K562 (cell line): ENCODE measurements at places on chromosomes 12 and 14.

GRCh38 chr14:97695456-97695981 lies 898.3 kb downstream of the VRK1 start:
- DNase-seq = no peak

DNA sequence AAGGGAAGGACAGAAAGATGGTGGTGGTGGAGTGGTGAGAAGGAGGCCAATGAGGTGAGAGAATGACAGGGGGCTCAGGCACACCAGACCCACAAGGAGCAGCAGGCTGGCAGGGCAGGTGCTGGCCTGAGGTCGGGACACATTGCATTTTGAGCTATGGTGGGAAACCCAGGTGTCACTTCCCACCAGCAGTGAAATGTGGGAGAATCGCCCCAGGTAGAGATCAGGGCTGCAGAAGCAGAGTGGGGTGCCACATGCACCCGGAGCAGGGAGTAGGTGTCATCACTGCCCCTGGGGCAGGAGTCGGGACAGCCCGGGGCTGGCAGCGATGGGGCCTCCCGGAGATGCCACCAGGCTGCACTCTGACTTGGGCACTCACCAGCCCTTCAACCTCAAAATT lies 315.8 kb downstream of the BCL11B start:
- no peak for DNase-seq

GRCh38 chr12:107320929-107321631 lies 227.7 kb upstream of the CRY1 start:
- no peak for DNase-seq

- peak; percentile 75 for DNase-seq
These were observed 512 bp downstream of the POU6F1 start for GRCh38 chr12:51217133-51217967.

DNA sequence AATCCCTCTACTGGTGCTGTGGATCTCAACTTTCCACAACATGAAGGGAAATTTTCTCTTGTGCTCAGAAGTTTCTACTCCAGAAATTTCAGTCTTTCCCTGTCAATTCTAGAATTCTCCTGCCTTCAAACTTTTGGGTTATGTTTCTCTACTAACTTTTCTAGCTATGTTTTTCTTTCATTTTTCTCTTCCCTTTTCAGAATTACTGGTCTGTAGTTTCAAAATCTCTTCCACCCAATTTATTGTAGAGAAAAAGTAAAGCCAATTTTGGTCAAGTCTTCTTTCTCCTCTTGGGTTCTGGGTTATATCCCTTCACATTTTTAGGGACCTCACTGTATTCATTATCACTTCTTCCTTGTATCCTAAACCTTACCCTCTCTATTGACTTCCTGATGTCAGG lies 18.9 kb downstream of the CNTN1 start:
- no peak for DNase-seq

DNA sequence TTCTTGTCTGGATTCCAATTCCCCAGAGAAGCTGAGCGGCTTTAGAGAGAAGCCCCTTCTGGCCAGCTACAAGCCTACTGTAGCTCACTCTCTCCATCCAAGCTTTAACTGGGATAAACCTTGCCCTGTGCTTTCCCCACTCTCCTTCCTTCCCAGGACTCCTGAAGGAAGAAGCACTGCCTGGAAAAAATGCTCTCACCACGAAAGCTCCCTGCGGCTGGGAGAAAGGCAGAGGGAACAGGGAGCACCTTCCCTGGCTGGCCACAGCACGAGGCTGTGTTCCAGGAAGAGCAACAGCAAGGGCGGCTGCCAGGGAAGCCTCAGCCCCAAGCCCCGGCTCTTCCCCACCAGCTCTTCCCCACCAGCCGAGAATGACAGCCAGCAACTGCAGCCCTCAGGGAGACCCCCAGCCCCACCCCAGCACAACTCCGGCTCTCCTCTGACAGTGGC lies 40.8 kb upstream of the PNMA1 start:
- DNase-seq = no peak

DNA sequence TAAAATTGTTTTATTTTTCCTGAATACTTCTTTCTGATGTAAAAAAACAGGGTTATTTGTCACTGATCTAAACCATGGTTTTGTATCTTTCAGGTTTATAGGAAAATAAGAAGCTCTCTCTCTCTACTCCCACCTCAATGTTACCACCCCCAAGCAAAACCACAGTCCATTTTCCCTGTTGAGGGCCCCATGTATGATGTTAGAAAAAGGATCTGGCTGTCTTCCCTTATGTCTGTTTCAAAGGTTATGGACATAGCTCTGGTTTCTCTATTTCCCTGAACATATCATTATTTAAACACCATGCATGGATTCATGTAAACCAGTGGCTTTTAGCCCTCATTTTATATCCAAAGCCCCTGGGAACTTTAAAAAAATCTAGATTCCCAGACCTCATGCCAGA lies 649.0 kb upstream of the TBX3 start:
- DNase-seq = no peak

- peak; percentile 1 for DNase-seq
These were observed 1073.6 kb downstream of the BCL11B start for GRCh38 chr14:98198385-98198784.

DNA sequence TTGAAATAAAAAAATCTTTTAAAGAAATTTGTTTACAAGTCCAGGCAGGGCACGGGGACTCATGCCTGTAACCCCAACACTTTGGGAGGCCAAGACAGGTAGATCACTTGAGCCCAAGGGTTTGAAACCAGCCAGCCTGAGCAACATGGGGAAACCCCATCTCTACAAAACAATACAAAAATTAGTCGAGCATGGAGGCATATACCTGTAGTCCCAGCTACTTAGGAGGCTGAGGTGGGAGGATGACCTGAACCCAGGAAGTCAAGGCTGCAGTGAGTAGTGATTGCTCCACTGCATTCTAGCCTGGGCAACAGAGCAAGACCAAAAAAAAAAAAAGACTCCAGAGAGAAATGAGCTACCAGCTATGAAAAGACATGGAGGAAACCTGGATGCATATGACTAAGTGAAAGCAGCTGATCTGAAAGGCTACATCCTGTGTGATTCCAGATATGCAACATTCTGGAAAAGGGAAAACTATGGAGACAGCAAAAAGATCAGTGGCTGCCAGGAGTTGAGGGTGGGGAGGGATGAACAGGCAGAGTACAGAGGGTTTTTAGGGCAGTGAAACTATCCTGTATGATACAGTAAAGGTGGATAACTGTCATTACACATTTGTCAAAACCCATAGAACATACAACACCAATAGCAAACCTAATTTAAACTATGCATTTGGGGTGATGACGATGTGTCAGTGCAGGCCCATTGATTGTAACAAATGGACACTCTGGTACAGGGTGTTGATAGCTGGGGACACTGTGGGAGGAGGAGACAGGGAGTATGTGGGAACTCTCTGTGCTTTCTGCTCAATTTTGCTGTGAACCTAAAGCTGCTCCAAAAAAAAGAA lies 59.9 kb downstream of the PRKAB1 start:
- no peak for DNase-seq

GRCh38 chr12:25997201-25997963 lies 38.9 kb downstream of the RASSF8 start:
- no peak for DNase-seq

DNA sequence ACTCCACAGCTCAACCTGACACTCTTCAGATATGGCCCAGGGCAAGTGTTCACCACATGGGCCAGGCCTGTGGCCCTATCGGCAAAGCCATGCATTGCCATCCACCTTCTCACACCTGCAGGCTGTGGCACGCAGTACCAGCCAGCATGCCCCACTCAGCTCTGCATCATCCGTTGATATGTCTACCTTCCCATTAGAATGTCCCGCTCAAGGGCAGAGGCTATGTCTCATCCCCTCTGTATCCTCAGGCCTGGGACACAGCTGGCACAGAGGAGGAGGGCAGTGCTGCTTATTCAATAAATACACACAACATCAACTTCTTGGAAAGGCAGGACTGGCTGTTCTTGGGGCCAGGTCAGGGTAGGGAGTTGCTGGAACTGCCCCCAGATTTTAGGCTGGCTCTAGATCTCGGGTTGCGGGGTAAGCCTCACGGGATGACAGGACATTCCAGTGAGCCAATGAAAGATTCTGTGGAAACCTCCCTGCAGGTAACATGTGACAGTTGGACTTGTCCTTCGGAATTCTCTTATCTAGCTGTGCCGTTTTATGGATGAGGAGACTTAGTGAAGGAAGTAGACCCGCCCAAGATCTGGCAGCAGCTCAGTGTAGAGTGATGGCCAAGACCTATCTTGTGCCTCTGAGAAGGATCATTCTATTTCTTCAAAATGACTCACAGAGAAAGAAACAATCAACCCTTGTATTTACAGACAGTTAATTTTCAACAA lies 25.6 kb downstream of the SYNE3 start:
- no peak for DNase-seq

DNA sequence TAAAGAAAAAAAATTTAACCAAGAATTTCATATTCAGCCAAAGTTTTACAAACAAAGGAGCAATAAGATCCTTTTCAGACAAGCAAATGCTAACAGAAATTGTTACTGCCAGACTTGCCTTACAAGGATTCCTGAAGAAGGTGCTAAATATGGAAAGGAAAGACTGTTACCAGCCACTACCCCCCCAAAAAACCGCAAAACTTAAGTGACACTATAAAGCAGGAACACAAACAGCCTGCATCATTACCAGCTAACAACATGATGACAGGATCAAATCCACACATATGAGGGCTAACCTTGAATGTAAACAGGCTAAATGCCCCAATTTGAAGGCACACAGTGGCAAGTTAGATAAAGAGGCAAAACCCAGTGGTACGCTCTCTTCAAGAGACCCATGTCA lies 55.7 kb downstream of the APOBEC1 start:
- no peak for DNase-seq

DNA sequence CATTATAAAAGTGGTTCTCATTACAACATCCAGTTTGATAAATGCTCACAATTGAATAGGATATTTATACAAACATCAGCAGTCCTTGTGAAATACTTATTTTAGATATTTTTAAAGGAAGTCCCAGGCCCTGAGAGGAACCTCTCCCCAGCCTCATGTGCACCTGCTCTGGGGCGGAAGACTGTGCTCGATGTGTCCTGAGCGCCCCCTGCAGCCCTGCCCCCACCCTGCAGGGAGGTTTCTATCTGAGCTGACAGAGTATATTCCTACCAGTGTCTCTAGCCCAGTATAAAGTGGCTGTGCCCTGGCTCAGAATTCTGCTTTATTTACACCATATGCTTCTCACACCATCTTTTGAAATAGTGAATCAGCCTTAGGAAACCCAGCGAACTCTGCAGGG lies 1349.1 kb downstream of the TMEM121 start:
- DNase-seq = no peak

DNA sequence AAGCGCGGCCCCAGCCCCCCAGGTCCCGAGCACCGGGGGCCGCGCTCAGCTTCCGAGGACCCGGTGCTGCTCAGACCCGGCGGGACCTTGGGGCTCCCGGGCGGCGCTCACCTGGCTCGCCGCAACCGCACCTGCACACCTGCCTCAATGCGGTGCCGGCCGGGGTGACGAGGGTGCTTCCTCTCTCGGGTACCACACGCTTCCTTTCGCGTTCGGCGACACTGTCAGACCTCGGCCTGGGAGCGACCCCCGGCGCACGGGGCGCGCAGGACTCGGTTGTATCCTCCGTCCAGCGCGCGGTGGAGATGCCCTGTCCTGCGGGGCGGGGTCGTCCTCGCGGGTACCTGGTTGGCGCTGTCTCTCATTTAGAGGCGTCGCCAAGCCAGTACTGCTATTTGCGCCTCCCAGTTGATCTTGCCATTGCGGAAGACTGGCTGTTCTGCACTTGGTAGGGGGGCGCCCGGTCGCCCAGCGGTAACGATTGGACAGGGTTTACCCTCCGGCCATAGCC lies 718 bp downstream of the PACS2 start:
- DNase-seq = no peak

DNA sequence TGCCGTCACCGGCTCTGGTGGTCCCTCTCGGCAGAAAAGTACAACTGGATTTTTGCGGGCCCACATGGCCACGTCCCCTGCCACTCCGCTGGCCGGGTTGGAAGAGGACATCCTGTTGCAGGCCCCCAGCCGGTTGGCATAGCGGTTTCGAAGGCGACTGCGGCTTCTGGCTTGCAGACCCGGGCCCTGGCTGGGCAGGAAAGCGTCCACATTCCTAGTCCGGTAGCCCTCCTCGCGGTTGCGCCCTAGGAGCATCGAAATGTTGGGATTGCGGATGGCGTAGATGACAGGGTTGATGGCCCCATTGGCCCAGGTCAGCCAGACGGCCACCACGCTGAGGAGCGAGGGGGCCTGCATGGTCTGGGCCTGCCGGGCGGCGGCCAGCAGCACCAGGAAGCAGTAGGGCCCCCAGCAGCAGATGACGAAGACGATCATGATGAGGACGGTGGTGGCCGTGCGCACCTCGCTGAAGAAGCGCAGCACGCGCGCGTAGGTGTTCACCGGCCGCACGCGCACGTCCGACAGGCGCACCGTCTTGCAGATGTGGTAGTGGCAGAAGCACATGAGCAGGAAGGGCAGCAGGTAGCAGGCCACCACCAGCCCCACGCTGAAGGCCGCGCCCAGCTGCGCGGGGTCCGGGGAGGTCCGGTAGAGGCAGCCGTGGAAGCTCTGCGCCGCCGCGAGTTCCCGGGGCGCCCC lies 1.2 kb downstream of the GPR135 start:
- DNase-seq = no peak

DNA sequence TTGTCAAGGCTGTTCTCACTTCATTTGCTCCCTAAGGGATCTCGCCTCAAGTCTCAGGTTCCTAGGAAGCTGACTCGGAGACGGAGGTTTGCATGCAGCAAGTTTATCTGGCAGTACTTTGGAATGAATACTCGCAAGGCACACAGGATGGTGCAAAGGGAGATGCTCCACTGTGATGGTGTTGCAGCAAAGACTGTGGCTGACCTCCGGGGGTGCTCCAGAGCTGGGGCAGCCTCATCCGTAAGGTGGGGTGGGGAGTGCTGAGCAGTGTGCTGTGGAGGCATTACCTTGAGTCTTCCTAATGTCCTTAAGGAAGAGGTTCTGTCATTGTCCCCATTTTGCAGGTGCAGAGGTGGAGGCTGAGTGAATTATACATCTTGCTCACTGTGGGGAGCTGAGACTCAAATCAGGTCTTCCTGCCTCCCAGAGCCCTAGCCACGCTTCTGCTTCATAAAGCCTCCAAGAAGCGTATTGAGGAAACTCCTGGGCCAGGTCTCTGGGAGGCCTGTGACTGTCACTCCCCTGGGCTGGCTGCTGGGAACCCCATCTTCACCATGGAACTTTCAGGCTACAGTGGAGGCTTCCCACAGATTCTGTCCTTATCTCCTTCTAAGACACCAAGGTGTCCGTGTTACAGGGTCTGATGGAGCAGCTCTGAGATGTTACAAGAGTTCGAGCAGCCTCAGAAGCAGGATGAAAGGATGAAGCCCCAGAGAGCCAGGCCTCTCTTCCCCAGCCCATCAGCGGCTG lies 39.5 kb downstream of the GALNT16 start:
- DNase-seq = no peak

DNA sequence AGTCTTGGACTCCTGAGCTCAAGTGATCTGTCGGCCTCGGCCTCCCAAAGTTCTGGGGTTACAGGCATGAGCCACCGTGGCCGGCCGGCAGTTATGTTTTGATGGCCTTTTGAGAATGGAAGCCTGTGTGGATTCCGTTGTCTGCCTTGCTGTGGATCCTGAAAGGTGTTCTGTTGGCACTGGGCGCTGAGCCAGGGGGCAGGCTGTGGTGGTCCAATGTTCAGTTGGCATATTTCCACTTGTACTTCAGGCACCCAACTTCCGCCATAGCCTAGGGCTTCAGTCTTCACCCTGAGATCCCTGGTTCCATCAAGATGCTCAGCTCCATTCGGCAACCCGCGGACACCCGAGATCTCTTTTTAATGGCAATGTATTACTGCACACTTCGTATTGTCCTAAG lies 6.3 kb upstream of the RPLP0 start:
- no peak for DNase-seq
